Breast epithelium (tissue), 4 donors: ENCODE measurements at places on chromosomes 11 and 22.

DNA sequence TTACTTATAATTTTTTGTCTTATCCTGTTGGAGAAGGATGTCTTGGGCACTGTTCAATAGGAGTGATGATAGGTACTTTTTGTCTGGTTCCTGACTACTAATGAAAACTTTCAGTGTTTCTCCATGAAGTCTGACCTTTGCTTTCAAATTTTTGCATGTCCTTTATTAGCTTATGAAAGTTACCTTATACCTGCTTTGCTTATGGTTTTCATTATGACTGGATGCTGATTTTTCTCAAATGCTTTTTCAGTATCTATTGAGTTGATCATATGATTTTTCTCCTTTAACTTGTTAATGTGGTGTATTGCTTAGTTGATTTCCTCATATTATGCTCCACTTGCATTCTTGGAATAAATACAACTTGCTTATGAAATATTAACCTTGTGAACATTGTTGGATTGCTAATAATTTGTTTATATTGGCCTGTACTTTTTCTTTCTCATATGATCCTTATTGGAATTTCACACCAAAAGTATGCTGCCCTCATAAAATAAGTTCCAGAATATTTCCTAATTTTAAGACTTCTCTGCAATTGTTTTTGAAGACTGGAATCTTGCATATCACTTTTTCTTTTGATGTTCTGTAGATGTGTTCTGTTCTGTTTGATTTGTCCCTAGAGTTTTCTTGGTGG is 85.0 kb upstream of the SC5D start:
- DNase-seq, result no peak

- no peak for DNase-seq
Observed at GRCh38 chr11:66335531-66336233, 552 bp downstream of the RIN1 start.

GRCh38 chr11:35539781-35540281 is 14.4 kb upstream of the PAMR1 start:
- DNase-seq, result peak; percentile 44

GRCh38 chr11:104870910-104871309 is 27.4 kb downstream of the CASP12 start:
- no peak for DNase-seq

DNA sequence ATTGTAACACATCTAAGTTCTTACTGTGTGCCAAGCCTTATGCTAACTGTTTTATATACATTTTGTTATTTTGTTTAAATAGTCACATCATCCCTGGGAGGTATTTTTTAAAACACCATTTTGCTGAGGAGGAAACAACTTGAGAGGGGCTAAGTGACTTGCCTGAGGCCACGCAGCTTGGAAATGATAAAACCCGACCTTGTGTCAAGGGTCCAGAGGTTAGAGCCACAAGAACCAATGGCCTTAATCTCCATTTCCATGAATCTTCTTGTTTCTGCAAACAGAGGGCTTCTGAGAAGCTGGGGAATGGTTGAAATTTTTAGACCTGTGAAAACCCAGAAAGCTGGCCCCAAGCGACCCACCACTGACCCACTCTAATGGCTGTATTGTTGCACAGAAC is 16.7 kb downstream of the ABTB2 start:
- DNase-seq, result no peak

DNA sequence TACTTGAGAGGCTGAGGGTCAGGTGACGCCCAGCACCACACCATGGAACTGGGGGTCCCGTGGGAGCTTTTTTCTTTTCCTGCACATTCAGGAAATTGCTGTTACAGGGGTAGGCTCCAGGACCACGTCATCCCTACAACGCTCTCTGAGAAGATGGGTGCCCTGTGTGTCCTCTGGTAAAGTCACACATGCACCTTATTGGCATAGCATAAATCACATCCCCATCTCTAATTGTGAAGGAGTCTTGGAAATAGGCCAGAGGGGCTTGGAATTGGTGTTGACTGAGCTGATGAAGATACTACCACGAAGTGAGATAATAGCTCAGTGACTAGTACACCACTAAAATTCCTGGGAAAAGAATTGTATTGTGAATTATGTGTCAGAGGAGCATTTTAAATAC is 57.6 kb downstream of the TNRC6B start:
- DNase-seq, result no peak

DNA sequence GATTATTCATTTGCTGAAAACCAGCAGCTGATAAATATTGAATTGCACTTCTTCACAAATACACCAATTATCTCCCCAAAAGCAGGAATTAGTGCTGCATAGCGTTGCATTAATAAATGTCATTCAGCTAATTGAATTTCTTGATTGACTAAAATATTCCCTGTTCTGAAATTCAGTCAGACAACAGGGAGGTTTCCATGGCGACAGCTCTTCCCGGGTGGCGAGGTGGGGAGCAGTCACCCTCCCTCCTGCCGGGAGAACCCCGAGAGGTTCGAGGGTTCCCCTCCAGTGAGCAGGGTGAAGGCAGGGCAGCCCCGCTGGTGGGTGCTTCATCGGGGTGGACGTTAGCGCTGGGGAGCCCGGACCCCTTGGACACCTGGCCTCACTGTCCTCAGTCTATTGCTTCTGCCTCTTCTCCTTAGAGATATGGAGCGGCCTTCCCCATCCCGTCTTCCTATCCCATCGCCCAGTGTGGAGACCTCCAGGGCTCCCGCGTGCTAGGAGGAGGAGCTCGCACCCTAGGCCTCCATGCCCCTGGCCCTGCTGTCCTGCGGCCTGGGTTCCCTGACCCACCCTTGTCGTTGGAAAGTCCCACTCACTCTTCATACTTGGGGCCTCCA is 983.5 kb downstream of the BRD1 start:
- DNase-seq, result no peak

DNA sequence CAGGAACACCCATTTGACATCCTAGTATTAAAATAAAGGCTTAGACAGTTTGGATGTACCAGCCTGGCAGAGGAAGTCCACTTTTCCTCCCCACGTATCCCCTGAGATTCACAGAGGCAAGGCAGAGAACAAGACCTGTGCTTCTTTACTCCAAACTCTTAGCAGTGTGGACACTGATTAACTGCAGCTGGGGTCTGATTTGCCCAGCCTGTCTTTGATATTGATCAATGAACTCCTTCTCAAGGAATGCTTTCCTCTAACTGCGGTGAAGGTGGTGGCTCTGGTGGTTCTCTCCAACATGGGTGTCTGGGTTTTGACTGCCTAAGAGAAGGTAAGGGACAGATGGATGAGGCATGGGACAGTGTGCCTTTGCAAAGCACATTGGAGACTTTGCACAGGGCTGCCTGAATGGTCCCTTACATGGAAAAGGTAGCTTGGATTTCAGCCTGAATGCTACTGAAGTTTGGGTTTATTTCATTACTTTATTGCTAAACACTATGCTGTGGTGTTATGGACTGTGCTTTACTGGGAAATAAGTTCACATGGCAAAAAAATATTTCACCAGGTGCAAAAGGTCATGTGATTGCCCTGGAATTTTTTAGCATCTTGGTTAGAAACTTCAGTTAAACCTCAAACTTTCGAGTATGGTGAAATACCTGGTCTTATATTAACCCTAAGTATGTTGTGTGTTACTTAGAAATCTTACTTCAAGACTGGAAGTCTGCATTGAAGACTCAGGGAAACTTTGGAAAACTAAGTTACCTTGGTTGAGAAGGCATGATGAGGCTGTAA is 1.8 kb downstream of the GAS2 start:
- DNase-seq, result no peak

DNA sequence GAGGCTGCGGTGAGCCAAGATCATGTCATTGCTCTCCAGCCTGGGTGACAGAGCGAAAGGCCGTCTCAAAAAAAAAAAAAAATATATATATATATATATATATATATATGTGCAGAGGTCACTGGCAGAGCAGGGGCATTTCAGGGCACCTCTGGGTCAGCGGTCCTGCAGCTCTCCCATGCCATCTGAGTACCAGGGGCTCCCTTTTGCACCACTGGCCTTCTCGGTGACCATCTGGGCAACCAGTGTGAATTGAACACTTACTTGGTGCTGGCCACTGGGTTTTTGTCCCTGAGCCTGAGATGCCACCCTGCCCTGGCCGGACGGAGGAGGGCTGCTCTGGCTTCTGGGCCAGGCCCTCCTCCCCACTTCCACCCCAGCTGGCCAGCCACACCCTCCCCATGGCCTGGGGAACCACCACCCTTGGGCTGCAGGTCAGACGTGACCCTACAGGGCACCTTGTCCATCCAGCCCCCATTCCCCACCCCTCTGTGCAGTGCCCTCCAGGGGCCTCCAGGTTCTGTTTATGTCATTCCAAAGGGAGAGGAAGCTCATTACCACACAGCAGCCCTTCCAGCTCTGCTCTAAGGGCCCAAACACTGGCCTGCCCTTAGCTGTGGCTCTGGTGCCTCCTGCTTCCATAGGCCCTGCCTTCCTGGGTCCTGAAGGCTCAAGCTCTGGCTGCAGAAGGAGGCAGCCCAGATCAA is 10.3 kb downstream of the MAPK8IP1 start:
- DNase-seq, result no peak

- no peak for DNase-seq
Observed at GRCh38 chr11:125449565-125449964, 46.5 kb downstream of the FEZ1 start.

DNA sequence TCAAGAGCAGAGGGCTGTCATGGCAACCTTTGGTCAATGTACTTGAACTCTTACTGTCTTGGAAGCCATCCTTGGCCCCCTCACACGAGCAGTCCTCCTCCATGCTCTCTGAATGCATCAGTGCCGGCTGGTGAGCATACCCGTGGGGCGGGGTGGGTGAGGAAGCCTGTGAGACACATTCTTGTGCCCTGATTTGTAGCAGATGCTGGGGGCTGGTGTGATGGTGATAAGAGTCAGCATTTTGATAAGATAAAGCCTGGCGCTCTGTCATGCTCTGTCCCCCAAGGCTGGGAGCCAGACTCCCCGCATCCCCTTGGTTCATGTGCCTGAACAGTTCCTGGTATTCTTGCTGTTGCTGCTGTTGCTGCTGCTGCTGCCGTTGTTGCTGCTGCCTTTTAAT is 20.5 kb upstream of the APOA1 start:
- no peak for DNase-seq

- no peak for DNase-seq
Observed at GRCh38 chr22:39658367-39658766, 87.8 kb downstream of the CACNA1I start.

DNA sequence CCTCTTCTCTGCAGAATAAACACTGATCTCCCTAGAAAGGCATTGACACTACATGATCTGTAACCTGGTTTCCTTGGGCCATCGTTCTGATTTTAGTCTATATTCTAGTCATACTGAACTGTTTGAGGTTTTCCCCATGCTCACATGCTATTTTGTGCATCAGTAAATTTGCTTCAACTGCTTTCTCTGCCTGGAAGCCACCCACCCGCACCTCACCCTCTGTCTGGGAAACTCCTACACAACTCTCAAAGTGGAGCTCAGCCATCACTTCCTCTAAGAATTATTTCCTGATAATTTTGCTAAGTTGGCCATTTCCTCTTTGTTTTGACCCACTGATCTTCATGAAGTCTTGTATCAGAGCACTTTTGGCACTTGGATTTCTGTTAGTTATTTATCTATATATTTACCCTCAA is 36.1 kb downstream of the MMP20 start:
- DNase-seq, result no peak

DNA sequence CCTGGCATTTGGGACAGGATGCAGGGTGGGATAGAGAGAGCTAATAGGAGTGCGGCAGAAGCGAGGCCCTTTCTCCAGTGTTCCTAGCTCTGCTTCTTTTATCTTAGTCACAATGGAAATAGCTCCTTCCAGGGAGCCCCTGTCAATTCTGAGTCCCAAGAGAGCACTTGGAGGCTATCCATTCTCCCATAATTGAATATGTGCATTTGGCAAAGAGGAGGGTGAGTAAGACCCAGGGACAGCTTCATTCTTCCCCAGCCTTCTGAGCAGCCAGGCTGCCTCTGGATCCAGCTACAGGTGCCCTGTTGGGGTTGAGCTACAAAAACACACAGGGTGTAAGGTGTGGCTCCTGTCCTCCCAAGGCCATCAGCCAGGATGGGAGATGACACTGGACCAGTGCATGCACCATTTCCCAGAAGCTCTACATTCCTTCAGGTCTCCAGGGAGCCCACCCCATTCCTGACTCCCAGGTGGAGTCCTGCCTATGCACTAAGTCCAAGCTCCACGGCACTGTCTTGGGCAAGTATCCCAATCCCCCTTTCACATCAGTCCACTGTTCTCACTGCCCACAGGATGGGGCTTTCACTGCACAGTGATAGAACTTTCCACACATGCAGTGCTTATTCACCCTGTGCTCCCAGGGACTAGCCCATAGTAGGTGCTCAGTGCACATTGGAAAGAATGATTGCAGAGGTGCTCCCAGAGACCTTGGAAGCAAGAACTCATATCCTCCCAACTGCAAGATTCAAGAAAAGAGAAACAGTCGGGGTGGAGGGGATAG is 6.2 kb downstream of the MS4A10 start:
- no peak for DNase-seq

DNA sequence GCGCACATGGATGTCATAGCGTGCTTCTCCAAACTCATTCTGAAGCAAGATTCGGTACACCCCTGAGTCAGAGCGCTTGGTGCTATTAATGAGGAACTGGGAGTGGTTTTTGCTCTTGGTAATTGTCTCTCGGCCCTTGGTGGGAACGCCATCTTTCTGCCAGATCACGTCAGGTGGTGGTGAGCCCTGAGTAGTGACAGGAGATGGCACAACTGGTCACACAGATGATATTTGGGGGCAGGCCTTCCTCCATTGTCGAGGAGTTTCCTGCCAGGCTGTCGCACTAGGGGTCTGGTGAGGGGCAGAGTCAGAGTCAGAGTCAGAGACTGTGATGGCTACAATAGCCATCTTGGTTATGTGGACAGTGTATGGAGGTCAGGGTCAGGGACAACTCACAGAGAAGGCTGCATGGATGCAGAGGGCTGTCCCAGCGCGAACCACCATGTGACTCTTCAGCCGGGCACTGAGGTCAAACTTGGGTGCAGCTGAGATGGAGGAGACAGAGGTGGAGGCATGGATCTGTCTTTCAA is 9.3 kb downstream of the TMEM86A start:
- DNase-seq, result peak; percentile 47

- no peak for DNase-seq
Observed at GRCh38 chr11:103947546-103947919, 88.9 kb upstream of the DDI1 start.

DNA sequence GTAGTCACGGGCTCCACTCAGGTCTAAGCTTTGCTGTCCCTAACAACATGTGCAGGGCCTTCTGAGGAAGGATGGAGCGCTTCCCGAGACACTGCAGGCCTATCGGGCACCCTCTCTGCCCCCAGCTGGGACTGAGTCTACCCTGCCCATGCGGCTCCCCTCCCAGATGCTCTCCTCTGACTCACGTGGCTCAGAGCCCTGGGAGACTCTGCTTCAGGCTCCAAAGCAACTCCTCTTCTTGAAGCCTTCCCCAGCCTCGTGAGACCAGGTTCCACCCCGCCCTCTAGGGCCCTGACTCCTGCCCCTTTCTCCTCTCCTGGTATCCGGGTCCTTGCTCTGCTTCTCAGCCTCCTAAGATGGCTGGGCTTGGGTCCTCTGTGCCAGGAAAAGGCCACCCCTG is 28.4 kb upstream of the ARFGAP3 start:
- no peak for DNase-seq
